ENCODE measurements at places on chromosomes 16 and 17.

- DNase-seq, result no peak
Observed at GRCh38 chr17:33390479-33391176, 97.5 kb upstream of the ASIC2 start.

GRCh38 chr16:88526906-88527185 is 43.4 kb upstream of the ZC3H18 start:
- DNase-seq, result no peak

DNA sequence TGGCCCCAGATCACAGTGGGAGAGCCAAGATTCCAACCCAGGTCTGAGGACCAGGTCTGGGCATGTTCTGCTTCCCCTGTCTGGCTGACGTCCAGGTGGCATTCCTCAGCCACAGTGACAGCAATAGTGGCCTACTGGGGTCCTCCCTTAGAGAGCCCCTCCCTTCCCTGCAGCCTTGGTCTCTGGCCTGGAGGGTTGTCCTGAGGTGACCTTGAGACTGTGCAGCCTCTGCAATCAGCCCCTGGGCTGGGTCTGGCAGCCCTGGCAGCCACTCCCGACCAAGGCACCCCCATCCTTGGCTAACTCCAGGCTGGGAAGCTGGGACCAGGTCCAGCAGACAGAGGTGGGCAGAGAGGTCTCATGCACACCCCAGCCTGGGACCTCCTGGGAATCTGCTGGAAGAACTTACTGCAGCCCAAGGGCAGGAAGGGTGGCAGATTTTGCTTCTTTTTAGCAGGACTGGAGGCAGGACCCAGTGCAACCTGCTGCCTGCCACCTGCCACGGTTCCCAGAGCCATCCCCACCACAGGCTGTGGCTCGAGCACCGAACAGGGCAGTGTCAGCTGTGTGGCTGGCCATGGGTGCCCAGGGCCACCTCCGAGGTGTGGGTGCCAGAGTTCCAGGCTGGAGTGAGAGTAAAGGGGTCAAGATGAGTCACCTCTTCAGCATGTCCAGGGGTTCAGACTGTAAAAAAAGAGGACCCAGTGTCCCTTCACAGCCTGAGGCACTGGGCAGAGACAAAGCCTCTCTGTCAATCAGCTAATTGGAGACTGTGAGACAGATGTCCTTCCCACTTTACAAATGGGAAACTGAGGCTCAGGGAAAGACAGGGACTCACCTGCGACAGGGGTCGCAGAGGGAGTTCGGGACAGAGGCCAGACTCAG is 12.6 kb downstream of the GRB7 start:
- DNase-seq, result no peak

- DNase-seq, result no peak
Observed at GRCh38 chr16:61146429-61146828, 889.8 kb downstream of the CDH8 start.

DNA sequence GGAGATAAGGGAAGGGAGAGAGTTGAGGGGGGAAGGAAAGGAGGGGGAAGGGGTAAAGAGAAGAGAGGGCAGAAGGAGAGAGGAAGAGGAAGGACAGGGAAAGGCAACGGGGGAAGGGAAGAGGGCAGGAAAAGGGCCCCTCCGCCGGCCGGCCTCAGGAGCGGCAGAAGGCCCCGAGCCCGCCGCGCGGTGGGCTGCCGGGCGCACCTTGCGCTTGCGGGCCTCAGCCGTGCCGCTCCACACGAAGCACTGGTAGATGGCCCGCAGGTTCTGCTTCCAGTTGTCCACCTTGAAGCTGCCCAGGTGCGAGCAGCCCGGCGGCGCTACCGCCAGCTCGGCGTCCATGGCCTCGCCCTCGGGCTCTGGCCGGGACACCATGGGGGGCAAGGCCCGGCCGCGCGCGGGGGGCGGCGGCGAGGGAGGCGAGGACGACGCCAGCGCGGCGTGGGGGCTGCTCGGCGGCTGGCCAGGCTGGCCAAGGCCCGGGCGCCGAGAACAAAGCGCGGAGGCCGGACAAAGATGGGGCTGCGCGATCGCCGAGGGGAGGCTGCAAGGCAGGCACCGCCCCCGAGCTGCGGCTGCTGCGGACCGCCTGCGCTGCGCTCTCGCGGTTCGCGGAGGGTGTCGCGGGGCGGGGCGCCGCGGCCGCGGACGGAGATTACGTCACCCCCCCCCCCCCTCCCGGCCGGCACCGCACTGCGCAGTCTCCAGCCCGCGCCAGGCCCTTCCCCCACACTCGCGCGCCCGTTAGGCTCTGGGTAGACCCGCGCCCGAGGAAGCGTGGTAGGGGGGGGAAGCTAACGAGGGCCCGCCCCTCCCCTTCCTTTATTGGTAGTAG is at the start of gene USP22:
TSS of gene USP22 (minus strand) at position 554 of the 838 bp plus-strand sequence. CDS start at position 378, 176 bp downstream.
- DNase-seq, result peak; percentile 85

GRCh38 chr17:72502371-72503341 is 381.8 kb downstream of the SOX9 start:
- no peak for DNase-seq

DNA sequence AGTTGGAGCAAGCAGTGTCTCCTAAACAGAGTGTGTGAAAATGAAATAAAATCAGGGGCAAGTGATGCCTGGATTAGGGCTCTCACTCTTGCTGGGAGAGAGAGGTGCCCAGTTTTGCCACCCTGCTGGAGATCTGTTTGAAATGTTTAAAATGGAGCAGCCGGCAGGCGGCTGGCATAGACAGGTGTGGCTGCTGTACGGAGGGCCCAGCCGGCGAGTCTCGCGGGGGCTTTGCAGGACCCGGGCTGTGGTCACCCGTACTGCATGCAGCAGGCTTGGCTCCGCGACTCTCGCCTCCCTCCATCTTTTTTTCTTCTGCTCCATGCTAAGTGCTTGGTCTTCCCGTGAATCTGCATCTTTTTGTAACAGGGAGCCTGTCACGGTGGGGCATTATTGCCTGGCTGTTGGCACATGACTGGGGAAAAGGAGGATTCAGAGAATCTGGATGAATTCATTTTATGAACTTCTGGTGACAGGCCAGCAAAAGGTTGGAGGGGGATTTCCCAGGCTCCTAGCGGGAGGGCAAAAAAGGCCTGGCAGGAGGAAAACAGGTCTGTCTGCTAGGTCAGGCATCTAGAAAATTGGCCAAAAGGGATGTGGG is 1.8 kb downstream of the ZNRF1 start:
- DNase-seq, result no peak

DNA sequence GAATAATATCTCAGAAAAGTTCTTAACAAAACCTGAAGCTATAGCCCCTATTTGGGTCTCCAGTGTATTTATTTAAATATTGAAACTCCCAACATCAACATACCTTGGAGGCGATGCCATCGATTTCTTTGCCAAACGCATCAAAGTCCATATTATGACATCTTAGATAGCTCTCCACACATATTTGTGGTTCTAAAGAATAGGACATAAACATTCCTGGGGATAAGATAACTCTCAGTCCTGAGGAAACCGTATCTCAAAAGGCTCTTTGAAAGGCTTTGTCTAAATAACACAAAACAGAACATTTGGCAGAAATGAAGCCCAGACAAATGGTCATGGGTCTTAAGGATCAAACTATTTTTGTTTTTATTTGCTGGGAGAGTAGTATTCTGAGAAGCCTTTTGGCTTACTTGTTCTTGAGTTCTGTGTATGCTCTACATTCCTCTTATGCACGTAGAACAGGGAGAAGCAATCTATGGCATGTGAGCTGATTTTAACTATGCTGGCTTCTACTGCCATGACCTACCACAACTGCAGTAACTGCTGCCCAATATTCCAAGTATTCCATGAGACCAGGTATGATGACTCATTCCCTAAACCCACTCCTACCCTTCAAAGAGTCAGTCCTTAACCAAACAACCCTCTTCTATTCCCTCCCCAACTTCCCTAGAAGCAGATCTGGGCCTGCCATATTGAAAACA is 279.0 kb upstream of the ZFHX3 start:
- DNase-seq, result no peak

GRCh38 chr17:38746004-38746848 is 1.9 kb downstream of the PCGF2 start:
- DNase-seq, result no peak

DNA sequence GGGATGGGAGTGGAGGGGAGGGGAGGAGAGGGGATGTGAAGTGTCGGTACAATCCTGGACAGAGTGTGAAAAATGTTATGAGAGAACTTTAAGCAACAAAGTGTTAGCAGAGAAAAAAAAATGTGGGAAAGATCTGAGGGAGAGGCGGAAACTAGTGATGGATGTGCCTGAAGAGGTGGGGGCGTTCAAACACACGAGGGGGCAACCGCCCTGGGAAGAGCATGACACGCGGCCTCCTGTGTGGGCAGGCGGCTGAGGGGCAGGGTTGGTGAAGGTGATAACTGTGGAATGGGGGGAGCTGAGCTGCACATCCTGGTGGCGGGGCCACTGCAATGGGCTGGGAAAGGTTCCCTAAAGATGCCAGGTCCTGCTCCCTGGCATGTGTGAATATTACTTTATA is 30.1 kb downstream of the IFT140 start:
- DNase-seq, result no peak

DNA sequence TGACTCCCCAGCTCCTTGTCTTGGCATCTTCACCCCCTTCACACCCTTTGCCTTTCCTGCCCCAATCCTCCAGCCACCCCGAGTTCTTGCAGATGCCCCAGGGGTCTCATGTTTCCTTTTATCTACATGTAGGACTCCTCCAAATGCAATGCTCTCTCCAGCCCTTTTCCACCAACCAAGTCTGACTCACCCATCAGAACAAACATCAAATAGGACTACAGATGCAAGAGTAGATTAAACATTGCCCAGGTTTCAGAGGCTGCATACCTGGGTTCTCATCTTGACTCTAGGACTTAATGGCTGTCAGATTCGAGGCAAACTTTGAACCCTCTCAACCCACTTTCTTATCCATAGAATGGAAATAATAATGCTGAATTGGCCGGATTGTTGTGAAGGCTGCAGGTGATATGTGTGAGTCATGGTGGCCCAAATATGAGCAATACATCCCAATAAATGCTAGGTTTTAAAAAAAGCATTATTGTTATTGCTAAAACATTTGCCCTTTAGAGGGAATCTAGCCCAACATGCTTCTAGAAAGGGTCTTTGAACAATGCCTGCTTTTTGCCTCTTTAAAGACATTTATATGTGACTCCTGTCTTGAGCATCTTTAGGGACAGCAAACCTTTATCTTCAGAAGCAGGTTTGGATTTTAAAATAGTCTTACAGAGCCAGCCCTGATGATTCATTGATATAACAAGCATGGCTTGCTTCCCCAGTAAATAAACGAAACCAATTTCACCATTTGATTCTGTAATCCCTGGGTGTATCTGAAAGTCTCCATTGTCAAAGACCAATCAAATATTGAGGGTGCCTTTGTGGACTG is 310.1 kb downstream of the FOXL1 start:
- no peak for DNase-seq

GRCh38 chr16:68802190-68802589 is 41.1 kb upstream of the TANGO6 start:
- no peak for DNase-seq

DNA sequence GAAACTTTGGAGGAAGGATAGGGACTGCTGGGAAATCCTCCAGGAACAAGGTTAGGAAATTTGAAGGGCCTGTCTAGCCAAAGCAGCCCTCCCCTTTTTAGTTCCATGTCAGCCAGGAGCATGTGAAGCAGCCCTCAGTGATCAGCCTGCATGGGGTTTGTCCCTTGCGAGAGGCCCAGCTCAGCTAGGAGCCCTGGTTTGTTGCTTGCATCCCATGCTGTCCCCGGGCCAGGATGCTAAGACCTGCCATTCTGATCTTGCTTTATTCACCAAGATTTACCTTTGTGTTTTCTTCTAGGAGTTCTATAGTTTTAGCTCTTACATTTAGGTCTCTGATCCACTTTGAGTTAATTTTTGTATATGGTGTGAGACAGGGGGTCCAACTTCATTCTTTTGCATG is 27.6 kb downstream of the CLUAP1 start:
- DNase-seq, result no peak

GRCh38 chr17:73719588-73720071 is 75.4 kb upstream of the SDK2 start:
- no peak for DNase-seq

GRCh38 chr17:82941021-82942001 is 101.5 kb upstream of the ZNF750 start:
- no peak for DNase-seq

- DNase-seq, result no peak
Observed at GRCh38 chr17:76529224-76530094, 8.1 kb downstream of the CYGB start.

GRCh38 chr17:32774695-32775084 is 102.2 kb downstream of the MYO1D start:
- no peak for DNase-seq

DNA sequence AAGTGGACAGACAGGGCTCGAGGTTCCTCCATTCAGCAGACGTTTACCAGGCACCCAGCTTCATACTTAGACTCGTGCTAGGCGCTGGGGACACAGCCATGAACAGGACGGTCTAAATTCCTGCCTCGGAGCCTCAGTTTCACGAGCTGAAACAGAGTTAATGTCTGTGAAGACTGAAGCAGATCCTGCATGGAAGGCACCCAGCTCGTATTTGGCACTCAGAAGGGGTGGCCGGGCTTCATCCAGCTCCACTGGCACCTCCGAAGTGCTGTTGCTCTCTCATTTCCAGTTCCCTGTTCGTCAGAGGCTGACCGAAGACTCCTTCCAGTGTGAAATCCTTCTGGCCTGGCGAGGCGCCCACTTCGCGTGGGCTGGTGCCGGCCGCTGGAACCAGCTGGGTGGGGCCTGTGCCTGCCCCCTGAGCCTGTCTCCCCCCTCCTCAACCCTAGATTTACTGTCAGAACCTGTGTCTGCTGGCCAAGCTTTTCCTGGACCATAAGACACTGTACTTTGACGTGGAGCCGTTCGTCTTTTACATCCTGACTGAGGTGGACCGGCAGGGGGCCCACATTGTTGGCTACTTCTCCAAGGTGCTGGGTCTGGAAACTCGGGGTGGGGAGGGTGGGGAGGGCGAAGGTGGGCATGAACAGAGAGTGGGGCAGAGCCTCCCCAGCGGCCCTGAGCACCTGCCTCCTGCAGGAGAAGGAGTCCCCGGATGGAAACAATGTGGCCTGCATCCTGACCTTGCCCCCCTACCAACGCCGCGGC is 5.8 kb downstream of the PRSS8 start:
- no peak for DNase-seq

Measured in stimulated activated naive CD4-positive, alpha-beta T cell (primary cell).